EL (cell line): ENCODE measurements at places on chromosomes 11 and 22.
A peak's percentile ranks its signal among the peaks of the same experiment; 100 is the strongest.

GRCh38 chr11:126697936-126698335 is 302.6 kb downstream of the KIRREL3 start:
- no peak for DNase-seq

DNA sequence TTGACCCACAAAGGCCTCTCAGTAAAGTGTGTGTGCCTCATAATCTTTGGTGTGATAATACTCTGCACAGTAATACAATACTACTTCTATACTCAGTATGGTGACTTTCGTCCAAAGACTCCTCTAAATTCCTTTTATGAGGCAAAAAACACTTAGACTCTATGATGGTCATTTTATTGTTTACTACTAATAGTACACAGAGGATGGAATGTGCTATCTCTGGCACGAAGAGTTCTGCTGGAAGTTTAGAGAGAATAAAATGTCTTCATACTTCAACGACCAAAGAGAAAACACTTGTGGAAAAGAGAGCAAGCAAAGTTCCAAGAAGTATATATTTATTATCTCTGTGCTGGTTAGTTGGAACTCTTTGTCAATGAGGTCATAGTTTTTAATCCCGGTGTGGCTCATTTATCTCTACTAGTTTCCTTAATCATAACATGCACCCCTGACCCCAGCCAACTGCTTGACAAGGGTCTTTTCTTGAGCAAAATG is 7.5 kb upstream of the CSTF3 start:
- DNase-seq = peak; percentile 22

DNA sequence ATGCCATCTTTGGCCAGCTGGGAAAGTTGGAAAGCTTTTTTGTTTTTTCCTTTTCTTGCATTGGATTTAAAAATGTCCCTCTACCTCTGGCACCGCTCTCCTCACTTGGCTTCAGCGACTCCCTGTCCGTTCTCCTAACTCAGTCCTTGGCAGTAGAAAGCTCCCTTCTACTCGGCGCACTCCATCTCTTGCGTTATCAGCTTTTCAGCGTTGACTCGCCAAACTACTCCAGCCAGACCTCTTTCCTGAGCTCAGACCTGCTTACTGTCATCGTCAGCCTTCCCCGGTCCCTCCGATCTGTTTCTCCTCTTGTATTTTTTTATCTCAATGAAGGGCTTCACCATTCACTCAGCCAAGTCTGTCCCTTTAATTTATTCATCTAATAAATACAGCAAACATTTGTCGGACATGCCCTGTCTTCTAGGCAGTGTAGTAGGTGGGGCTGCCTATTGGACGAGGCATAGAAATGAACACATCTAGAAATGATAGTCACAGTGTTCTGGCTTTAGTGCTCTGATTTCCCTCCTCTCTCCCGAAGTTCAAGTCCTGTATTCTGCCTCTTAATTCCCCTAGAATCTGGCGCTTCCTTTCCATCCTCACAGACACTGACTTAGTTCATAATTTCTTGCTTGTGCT is 839 bp downstream of the CEP164 start:
- DNase-seq = peak; percentile 56

DNA sequence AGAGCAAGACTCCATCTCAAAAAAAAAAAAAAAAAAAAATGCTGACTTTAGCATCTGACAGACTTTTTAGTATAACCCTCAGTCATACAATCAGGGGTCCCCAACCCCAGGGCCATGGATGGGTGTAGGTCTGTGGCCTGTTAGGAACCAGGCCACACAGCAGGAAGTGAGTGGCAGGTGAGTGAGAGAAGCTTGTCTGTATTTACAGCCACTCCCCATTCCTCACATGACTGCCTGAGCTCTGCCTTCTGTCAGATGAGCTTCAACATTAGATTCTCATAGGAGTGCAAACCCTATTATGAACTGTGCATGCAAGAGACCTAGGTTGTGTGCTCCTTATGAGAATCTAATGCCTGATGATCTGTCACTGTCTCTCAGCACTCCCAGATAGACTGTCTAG is 3.3 kb downstream of the FAM227A start:
- DNase-seq = no peak

DNA sequence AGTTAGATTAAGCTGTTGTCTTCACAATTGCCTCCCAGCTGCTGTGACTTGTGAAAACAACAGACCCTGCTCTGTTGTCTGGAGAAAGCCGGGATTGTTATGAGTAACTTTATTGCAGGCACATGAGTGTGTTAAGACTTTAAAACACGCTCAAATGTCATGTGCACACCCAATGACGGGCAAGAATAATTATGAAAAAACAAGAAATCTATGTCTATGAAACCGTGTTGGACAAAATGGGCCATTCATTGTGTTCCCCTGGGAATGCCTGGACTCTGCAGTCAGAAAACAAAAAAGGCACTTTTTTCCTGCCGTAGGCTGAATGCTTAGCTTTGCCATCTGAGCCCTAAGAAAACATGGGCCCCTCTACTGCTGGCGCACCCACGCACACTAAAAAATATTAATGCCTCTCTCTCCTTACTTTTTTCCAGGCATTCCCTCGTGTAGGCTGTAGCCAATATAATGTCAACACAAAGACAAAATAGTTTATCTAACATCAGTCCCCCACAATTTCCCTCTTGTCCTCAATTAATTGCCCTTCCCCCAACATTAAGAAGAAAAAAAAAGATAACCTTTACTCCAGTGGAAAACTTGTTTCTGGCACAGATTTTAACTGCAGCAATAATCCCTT is 207.9 kb downstream of the SOX6 start:
- no peak for DNase-seq

- DNase-seq = no peak
Observed at GRCh38 chr11:20248121-20248772, 88.0 kb upstream of the DBX1 start.

GRCh38 chr11:74826901-74827300 is 78.3 kb downstream of the RNF169 start:
- no peak for DNase-seq

DNA sequence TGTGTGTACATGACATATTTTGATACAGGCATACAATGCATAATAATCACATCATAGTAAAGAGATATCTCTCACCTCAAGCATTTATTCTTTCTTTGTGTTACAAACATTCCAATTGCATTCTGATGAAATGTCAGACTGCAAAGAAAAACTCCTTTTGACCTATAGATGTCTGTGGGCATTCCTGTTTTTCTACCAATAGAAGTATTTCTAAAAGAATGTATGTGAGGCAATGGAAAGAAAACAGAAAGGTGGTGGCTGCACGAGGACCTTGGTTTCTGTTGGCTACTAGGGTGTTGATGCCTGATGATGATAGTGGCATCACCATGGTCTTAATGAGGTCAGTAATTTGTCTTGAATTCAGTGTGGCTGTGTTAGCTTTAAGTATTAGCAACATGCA is 137.0 kb upstream of the ANO3 start:
- no peak for DNase-seq

- no peak for DNase-seq
Observed at GRCh38 chr11:103779054-103779453, 257.4 kb upstream of the DDI1 start.

- DNase-seq = peak; percentile 89
Observed at GRCh38 chr11:19714387-19715363, 2.0 kb downstream of the NAV2 start.

DNA sequence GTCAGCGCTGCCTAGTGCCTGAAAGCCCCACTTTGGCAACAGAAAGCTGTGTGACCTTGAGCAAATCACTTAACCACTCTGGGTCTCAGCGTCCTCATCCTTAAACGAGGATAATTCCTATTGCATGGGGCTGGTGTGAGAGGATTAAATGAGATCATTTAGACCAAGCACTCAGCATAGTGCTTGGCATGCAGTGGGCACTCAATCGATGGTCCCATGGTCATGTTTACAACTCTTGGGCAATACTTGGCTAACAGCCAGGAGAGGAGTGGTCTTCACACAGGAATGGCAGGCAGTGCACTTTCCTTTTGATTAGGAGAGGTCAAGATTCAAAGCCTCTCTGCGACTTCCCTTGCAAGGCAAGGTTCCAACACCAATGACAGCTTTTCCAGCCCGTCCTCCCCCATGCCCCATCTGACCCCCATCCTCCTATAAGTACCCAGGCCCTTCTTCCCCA is 14.1 kb downstream of the TNKS1BP1 start:
- no peak for DNase-seq

GRCh38 chr22:46966846-46967245 is 204.4 kb downstream of the TBC1D22A start:
- no peak for DNase-seq
